ENCODE measurements at places on chromosomes 2 and 18.

- no peak for DNase-seq
Observed at GRCh38 chr2:144443837-144444817, 75.8 kb downstream of the ZEB2 start.

- DNase-seq: no peak
Observed at GRCh38 chr2:10120877-10121574, 1.5 kb upstream of the RRM2 start.

DNA sequence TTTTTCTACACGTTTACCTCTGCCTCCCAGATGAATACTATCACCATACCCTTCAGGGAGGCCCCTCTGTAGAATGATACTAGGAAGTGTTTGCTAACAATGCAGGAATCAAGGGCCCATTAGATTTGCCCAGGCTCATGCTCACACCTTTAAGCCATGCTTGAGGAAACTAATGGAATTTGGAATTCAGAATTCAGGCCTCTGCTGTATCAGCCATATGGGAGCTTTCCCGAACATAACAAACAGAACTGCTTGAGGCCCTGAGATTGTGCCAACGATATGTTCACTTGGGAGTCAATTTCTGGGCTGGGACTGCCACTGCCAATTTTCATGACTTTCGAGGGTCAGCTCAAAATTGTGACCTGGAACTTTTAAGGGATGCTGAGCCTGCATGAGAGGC, 282.5 kb downstream of the CLIP4 start:
- DNase-seq: no peak

- no peak for DNase-seq
Observed at GRCh38 chr2:242052421-242052820, 182.9 kb downstream of the RTP5 start.

DNA sequence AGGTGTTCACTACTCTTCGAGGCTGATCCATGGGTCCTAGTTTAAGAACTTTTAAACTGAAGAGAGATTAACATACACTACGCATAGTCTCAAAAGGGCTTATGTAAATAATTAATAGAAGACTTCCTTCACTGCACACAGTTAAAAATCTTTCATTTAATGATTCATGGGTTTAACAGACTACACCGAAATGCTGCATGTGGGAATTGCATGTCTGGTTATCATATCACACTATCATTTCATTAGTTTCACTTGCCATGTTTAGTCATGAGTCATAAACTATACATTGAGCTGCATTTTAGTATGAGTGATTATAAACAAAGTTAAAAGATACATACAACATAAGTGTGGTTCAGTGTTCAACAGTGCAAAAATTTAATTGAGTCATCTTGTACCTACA, 31.2 kb downstream of the GLS start:
- DNase-seq: no peak

- DNase-seq: no peak
Observed at GRCh38 chr2:111896024-111896423, 2.4 kb upstream of the MERTK start.

- no peak for DNase-seq
Observed at GRCh38 chr2:64692401-64692800, 38.7 kb upstream of the SERTAD2 start.

GRCh38 chr2:98650998-98651397, 42.6 kb downstream of the UNC50 start:
- no peak for DNase-seq

DNA sequence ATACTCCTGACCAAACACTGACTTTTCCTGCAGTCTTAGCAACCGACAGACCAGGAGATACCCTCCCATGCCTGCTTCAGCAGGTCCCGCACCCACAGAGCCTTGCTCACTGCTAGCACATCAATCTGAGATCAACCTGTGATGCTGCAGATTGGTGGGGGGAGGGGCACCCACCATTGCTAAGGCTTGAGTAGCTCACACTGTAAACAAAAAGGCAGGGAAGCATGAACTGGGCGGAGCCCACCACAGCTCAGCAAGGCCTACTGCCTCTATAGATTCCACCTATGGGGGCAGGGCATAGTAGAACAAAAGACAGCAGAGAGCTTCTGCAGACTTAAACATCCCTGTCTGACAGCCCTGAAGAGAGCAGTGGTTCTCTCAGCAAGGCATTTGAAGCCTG, 109.7 kb downstream of the SP100 start:
- DNase-seq: no peak

GRCh38 chr2:79622508-79622907, 109.7 kb downstream of the CTNNA2 start:
- DNase-seq: no peak

- DNase-seq: no peak
Observed at GRCh38 chr2:218019411-218020060, 16.7 kb upstream of the TNS1 start.

DNA sequence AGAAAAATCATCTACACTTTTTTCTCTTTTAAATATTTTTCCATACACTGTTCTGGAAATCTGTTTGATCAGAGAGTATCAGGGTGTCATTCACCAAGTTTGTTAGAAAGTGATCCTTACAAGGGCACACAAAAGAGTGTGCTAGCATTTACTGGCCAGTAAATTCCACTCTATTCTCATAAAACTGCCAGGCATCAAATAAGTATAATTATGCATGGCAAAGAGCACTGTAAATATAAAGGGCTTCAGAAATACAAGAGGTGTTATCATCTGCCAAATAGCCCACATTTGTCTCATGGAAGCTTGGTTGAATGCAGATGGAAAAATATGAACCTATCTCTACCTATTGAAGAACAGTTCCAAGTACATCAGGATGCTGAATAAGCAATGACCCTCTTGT, 847.3 kb upstream of the ACVR2A start:
- DNase-seq: no peak

DNA sequence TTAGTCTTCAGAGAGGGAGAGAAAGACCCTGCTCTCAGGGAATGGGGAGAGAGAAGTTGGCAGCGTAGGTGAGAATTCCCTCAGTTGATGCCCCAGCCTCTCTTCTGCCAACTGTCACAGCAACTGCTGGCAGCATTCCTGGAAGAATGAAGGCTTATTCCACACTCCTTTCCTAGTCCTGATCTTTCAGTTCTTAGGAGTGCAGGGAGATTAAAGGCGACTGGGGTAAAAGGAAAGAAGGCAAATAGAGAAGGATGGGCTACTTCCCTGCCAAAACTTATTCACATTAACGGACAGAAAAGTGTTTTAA, 65.9 kb upstream of the ACAA2 start:
- DNase-seq: no peak

DNA sequence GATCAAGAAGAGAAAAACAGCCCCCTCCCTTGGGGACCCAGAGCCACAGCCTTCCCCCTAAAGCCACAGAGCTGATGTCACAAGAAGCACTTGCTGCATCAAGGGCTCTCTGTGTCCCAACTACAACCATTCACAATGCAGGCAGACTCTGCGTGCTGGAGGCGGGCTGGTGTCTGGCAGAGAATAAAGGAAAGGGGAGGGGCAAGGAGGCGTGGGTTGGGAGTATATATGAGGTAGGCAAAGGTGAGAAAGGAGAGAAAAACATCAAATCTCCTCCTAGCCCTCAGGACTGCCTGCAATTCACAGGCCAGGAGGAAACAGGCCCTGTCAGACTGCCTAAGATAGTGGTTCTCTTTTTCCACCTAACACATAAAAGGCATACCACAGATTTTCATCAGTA, 48.8 kb upstream of the IHH start:
- no peak for DNase-seq

DNA sequence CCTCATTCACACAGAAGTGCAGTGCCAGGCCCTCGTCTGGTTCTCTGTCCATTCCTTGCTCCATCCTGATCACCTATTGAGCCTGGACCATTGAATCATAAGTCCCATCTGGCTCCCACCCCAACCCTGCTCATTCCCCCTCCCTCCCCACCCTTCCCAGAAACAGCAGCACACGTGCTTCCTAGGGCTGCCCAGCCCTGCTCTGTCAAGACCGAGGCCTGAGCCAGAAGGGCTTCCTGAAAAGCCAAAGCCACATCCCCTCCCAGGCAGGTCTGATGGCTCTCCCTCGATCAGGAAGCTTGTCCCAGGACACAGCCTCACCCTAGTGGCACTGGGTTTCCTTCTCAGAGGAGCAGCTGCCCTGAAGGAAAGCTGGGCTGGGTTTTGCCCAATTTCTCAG, 79.8 kb upstream of the FZD7 start:
- no peak for DNase-seq

DNA sequence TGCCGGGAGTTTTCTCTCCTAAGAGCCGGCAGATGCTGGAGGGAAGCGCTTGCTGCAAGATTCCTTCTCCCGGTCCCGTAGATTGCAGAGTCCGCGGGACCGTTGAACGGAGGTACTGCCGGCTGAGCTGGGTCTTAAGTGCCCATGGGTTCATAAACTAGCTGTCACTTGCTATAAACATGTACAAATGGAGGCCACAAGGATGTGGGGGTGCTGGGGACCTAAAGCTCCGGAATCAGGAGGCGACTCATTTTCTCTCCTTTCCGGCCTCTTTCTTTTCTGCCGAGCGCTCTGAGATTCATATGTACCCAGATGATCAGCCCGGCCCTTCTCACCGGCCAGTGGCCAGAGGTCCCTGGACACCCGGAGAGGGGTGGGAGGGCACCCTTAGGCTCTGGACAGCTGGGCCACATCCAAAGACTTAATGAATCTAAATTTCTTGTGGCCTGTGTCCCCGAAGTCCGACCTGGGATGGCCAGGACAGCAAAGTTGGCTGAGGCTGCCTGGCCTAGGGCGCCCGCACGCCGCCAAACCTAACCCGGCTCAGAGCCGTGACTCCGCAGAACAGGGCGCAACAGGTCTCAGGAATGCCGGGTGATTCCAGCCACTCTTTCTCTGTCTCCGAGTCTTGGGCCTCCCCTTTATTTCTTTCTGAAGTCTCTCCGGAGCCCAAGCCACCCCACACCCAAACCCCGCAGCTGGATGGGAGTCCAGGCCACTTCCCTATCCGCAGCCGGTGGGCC, 2.4 kb upstream of the PAX3 start:
- no peak for DNase-seq

- no peak for DNase-seq
Observed at GRCh38 chr2:96113367-96113677, 3.0 kb downstream of the ADRA2B start.

- DNase-seq: no peak
Observed at GRCh38 chr2:233766416-233766815, 6.3 kb downstream of the UGT1A1 start.

DNA sequence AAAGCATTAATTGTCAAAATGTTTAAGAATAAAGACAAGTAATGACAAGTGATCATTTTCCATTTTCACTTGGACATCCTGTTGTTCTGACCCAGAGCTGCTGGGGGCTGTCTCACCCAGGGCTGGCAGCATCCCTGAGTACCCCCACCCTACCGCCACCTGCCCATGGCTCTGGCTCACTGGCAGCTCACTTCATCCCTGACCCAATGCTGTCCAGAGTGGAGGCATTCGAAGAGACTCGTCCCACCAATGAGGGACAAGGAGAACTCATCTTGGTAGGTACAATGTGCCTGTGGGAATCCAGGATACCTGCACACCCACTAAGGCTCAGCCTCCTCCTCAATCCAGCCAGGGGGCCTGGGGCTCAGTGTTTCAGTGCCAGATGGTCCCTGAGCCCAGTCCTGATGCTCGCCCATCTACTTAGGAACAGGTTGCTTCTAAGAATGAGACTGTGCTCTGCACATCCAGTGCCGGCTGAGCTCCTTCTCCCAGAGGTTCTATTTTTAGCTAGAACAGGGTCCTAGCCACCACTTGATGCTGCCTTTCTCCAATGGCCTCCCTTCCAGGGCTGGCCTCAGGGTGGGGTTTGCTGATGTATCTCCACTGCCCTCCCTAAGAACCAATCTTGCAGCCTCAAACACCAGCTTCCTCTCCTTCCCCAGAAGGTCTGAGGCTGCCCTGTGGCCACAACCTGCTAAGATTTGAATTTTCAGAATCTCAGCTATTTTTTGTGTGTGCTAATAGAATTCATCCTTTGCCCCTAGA, 53.7 kb downstream of the ADD2 start:
- no peak for DNase-seq

GRCh38 chr2:27583390-27583915, 611 bp downstream of the ZNF512 start:
- no peak for DNase-seq

DNA sequence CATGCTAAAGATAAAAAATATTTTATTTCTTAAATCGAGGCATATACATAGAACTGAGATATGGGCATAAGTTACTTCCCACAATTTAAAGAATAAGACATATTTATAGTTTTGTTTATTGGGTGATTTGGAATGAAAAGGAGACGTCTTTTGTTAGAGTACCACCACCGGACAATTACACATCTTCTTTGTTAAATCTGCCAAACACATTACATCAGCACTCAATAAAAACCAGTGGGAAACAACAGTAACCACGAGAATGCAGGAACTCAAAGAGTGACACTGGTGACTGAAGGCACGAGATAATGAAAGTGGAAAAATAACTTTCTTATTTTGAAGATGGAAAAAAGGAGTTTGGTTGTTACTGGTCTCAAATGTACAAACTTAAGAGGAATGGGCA, 92.6 kb upstream of the TFCP2L1 start:
- DNase-seq: no peak

GRCh38 chr2:218996937-218997336, 3.7 kb upstream of the CRYBA2 start:
- DNase-seq: no peak

GRCh38 chr2:107570876-107571275, 255.8 kb upstream of the RGPD4 start:
- no peak for DNase-seq

DNA sequence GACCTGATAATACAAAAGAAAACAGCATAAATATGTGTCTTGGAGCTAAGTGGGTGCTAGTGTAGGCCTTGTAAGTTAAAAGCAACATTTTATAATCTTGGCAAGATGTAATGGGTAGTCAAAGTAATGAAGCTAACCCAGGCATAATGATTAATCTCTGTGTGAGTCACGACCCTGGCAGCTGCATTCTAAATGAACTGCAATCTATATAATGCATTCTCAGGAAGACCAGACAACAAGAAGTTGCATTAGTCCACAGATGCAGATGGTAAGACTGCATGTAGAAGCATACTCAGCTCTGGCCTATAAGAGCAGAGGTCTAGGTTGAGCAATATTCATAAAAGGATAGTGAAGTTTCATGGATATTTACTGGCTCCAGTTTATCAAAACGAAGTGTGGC, 85.6 kb upstream of the ETAA1 start:
- no peak for DNase-seq

GRCh38 chr2:68751397-68752339, 17.1 kb downstream of the ARHGAP25 start:
- peak; percentile 85 for DNase-seq

- no peak for DNase-seq
Observed at GRCh38 chr18:8507361-8507760, 101.9 kb upstream of the RAB12 start.

DNA sequence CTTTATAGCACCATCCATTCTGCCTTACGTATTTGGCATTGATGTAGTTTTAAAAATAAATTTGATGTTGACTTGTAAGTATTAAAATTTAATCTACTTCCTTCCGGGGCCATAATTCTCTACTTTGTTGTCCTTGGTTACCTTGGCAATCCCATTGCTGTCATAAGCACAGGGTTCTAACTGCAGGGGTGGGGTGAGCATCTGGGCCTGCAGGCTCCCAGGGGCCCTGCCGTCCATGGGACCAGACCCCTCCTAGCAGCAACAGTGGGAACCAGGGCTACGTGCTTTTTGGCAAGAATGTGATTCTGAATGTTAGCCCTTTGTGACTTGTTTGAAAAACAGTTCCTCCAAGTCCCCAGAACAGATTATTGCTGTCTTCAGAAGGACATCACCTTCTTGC, 4.9 kb downstream of the ASAP2 start:
- no peak for DNase-seq

All from D341Med (cell line).